Stimulated activated CD4-positive, alpha-beta T cell treated with anti-CD3 and anti-CD28 coated beads, Interleukin-2, amount 100 ng/mL, for 24 hours (primary cell): ENCODE measurements at places on chromosomes 6 and 20.

DNA sequence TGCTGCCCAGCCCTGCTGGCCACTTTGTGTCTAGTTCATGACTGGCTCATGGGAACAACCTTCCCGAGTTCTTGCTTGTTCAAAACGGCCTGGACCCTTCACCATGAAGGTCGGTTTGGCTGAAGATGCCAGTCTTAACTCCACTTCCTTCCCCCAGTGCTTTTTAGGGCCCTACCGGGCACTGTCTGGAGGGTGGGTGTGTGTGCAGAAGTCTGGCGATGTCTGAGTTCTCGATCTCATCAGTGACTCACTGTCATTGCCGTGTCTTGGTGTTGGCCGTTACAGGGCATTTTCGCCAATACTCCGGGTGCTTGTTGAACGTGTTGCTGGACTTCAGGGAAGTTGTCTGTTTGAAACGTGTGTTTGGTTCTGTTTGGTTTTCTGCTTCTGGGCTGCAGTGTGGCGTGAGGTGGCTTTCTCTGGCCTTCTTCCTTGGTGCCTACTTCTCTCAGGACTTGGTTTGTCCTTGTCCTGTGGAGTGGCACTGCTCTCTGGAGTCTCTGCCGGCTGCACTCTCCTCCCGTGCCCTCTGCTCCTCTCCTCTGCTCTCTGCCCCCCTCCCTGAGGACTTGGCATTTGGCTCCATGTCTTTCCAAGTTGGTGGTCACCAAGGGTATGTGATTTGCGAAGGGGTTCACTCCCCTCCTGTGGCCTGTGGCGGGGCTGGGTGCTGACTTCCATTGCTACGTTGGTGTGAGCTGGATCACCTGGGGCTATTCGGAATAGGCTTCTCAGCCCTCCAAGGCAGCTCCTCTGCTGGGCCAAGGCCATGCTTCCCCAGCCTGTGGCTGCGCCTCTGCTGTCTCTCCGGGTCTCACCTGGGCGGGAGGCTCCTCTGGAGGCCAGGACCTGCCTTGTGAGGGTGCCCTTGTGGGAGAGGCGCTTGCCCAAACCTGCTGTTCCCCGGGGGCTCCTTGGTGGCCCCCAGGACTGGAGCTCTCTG, 38.2 kb downstream of the PYGB start:
- DNase-seq = no peak

GRCh38 chr6:9503111-9503761, 911.6 kb downstream of the TFAP2A start:
- DNase-seq = no peak

DNA sequence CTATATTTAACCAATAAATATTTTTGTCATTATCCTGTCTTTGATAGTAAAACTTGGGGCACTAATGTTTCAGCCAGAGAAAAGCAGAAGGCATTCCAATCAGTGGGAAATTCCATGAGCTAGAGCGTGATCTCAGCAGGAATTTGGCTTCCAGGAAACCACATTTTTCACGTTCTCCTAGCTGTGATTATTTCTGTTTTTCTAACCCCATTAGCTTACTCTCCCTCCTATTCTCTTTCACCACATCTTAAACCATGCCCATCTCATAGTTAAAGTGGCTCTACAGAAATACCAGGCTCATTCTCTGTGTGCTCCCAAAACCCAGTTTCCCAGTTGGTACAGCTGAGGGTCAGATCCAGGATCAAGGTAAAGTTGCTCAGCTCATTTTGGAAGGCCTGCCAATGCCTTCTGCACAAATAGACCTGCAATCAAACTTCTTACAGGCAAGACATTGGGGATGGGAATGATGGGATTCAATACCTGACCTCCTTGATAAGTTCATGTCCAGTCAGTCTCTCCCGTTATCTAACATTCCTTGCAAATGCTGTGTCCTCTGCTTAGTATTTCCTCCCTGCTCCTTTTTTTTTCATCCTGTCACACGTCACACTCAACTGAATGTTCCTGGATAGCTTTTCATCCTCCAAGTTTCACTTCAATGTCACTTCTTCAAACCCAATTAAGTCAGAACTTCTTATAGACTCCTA, 33.1 kb upstream of the TMEM30A start:
- DNase-seq = no peak

DNA sequence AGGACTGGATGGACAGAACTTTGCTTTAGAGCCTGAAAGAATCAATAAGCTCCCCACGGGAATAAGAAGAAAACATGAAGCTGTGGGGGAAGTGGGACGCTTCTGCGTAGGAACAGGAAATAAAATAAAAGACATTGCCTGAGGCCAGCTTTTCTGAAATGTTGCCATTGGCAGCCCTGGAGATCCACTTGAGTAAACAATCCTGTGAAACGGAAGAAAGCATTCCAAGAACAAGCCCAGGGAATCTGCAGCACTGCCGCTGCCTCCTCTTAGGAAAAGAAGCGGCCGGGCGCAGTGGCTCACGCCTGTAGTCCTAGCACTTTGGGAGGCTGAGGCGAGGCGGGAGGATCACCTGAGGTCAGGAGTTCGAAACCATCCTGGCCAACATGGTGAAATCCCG, 182.3 kb upstream of the RALGAPA2 start:
- DNase-seq = no peak
